CD4-positive, alpha-beta T cell treated with Interleukin-17A for 1 hour (primary cell): ENCODE measurements at places on chromosomes 5 and 9.

DNA sequence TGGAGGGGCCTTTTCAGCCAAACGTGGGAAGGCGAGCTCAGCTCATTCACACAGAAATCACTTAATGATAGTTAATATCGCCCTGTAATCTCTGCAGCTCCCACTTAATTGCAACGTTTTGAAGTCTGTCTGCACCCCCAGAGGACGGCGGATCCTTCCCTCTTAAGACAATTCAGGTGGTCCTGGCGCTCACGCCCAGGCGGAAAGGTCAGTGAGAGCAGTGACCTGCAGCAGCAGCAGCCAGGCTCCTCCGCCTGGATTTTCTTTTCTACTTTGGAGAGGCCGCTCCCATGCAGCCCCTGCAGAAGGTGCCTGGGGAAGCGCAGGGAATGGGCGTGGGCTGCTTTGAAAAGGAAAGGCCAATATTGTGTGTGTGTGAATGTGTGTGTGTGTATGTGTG is 400.9 kb upstream of the IRX1 start:
- DNase-seq, result no peak

GRCh38 chr5:78090002-78090401 is 204.5 kb downstream of the AP3B1 start:
- no peak for DNase-seq

- no peak for DNase-seq
Observed at GRCh38 chr9:116067566-116067965, 86.0 kb upstream of the PAPPA start.

DNA sequence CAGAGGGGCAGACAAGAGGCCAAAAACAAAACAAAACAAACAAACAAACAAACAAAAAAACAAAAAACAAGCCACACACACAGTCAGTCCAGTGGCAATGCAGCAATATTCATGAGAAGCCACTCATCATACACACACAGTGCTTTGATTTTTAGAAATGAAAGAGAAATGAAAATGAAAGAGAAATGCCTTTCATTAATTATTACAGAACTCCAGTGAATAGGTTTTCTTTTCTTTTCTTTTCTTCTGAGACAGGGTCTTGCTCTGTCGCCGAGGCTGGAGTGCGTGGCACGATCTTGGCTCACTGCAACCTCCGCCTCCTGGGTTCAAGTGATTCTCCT is 36.9 kb downstream of the SPRY4 start:
- no peak for DNase-seq

GRCh38 chr5:97167435-97167834 is 15.6 kb downstream of the RIOK2 start:
- DNase-seq, result no peak

DNA sequence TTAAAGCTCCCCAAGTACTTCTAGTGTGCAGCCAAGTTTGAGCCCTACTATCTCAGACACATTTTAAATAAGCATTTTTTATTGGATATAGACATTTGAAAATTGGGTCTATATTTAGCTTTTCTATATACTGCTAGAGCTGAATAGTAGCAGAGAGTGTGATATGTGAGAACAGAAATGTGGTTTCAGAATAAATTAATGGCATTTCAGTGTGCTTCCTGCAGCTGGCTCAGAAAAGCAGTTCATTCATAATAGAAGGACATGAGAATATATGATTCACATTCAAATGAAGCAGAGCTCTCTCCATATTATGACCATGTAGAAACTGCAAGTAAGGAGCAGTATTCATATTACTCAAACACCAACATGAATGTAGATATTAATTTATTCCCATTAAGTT is 464.0 kb downstream of the PTPRD start:
- DNase-seq, result no peak

DNA sequence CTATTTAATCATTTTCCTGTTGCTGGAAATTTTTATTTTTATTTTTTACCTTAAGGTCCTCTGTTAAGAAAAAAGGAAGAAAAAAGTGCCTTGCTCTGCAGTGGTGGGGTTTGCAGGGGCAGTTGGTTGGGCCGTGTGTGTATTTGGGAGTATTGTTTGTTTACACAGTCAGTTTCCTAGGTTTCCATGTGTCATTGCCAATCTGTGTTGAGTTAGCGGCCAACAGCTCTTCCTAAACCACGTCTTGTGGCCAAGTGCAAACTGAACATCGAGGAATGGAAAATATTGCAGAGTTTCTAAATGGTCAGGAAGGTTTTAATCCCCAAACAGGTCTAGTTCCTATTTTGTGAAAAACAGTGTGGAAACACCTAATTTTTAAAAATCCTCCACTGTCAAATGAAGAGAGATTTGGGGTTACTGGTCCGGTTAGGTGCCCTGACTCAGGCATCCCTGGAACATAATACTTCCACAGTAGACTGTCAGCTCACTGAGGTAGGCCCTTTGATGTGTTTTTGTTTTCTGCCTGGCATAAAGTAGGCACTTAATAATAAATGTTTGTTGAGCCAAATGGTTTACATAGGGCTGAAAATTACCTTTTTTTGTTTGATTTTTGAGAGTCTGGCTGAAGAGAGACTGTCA is 37.0 kb downstream of the MAMDC2 start:
- DNase-seq, result no peak

DNA sequence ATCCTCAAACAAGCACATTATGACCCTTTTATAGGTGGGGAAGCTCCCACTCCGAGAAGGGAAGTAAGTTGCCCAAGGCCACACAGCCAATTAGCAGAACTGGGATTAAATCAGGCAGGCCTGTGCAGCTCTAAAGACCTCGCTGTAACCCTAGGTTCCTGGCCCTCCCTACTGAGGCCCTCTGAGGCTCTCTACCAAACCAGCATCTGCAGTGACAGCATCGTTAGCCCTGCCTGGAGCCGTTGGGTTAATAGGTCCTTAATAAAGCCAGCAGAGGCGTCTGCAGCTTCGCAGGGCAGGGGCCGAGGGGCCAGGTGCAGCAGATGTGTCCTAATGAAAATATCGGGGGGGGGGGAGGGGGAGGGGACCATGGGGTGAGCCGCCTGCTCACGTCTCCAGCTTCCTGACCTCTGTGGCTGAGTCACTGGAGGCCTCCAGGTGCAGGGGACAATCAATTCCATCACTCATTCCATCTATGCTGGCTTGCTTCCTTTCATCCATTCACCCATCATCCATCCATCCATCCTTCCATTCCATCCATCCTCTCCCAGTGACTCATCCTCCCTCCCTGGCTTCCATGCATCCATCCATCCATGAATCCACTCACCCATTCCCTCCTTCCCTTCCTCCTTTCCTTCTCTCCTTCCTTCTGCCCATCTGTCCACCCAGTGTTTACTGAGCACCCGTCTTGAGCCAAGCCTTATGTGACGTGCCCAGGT is 203.9 kb downstream of the C9orf50 start:
- peak; percentile 32 for DNase-seq

DNA sequence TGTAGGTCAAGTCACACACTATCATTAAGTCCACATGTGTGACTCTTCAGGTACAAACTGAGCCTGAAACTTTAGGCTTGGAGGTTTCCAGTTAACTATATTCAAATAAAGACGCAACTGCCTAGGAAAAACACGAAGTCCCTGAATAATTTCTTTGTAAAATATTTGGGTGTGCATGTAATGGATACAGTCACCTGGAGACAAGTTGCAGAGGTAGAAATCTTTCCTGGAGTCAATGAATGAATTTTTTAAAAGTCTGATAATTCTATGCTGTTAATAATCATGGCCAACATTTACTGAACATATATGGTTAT is 132.7 kb downstream of the MTX3 start:
- no peak for DNase-seq

DNA sequence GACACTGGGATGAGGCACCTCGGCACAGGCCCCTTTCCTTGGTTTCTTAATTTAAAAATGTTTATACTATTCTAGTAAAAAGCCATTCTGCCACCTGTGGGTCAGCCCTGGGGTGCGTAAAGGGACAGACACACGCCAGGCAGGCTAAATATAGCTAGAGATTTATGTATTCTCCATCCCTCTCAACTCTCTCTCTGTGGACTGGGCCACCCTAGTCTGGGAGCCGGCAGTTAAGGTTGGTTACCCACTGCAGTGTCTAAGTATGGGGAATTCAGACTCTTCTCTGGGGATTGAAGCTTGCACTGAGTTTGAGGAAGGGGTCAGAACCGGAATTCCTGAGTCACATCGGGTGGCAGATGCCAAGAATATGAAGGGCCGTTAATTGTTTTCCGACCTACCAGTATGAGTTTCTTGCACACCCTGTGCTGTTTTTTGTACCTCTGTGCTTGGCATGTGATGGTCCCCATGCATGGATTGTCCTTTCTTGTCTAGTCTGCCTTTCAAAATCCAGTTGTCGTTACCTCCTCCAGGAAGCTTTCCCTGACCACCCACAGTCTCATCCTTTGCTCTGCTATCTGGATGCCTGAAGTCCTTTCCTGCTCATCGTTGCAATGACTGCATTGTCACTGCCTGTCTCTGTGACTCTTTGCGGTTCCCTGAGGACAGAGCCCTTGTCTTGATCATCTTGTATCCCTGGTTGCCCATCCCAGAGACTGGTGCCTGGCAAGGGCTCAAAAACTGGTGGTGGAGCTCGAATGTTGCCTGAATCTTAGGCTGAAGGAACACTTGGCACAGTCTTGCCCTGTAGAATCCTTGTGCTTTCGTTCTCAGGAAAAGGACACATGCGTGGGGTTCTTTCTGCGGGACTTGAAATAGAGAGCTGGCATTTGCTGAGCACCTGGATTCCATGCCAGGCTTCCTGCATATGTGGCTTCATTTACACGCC is 2.1 kb downstream of the NEURL1B start:
- DNase-seq, result no peak

- peak; percentile 86 for DNase-seq
Observed at GRCh38 chr9:132901858-132902831, 23.4 kb downstream of the SPACA9 start.

- DNase-seq, result no peak
Observed at GRCh38 chr9:88092797-88093331, 45.4 kb downstream of the SPATA31C2 start.

GRCh38 chr5:87572090-87572489 is 159.4 kb upstream of the CCNH start:
- DNase-seq, result no peak

DNA sequence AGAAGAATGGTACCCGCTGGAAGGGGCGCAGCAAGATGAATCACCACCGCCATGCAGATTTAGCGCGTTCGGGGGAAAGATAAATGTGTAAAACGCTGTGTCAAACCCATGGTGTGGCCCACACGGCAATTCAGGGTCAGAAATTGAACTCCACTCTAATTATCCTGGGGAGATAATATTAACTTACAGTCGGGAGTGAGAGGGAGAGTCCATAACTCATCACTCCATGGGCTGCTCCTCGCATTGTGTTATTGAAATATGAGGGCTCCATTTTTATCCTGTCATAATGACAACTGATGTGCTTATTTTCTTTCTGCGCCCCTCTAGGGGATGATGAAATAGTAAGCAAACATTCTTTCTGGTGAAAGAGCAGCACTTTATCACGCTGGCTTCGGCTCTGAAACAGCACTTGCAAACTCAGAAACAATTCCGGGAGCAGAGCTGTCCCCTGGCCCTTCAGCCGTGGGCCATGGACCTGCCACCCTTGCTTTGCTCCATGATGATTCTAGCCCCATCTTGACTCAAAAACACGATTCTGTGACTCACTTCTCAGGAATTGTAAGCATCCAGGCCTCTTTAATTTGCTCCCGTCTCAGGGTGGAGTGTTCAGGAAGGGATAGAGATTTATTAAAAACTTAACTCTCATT is 431.6 kb downstream of the IRX1 start:
- DNase-seq, result no peak

DNA sequence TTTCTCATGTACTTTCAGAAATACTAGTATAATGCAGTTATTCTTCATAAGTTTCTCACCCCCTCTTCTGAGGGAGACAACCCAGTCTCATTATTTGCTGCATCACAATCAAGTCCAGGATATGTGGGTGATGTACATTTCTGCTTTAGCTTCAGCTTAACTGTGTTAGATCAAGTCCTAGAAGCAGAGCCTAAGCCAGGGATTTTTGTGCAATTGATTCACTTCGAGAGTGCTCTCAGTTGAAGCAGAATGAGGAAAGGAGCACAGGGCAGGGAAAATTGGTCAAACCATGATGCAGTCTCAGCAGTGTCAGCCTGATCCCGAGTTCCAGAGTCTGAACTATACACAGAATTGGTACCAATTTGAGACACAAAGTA is 15.1 kb downstream of the HNRNPK start:
- DNase-seq, result no peak

DNA sequence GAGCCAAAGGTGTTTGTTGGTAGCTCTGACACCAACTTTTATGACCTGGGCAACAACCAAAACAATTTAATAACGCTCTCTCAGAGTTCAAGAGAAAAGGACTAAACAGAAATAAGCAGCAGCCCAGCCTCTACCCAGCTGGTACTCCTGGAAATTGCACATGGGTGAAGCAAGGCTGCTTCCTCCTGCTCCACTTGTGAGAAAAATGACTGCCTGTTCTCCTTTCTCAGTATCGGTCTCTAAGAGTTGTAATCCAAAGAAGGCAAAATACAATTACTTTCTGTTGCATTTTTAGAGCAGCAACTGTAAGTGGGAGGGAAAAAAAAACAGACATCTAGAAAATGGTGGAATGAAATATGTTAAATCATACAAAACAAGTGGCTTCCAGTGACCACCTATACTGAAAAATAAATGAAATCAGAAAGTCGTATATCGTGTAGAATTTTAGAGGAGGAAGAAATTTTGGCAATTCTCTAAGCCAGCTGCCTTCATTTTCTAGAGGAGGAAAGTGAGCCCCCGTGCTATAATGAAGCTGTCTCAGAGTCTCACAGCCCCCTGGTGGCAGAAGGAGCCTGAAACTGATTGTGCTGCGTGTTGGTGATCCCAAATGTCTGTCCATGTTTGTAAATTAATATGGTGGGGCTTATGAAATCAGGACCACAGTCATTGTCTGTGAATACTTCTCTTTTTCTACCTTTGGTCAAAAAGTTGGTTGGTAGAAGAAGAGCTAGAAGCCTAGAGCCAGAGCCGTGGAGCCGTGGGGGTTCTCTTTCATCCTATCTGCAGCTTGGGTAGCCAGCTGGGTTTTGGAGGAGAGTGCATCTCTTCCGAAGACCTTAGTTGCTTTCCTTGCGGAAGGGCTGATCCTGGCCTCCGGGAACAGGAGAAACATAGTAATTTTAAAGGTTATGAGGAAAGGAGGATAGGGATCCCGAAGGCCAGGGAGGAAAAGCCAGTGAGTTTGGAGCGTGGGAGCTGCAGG is 139.9 kb downstream of the PIP5K1B start:
- peak; percentile 17 for DNase-seq

- no peak for DNase-seq
Observed at GRCh38 chr5:159106193-159106568, 6.5 kb upstream of the EBF1 start.

DNA sequence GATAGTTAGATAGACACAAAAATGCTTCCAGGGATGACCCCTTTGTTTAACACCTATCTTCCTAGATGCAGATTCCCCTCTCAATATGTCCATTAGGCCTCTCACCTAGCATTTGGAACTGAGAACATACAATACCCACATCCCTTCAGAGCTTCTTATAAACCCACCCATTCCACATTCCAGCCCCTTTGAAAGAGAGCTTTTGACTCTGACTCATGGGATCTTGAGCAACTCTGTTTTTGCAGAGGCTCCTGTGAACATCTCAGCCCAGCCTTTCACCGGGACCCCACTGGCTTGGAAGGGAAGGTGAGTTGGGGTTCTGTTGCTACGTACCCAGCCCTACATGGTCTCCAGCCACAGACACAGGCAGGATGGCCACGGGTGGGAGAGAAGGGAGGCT is 195.5 kb downstream of the FRMD3 start:
- no peak for DNase-seq
